Naive thymus-derived CD8-positive, alpha-beta T cell (primary cell): ENCODE measurements at places on chromosomes 1 and 21. TPM values are rescaled to one million over a fixed set of nuclear protein-coding genes. Genes with fewer than 3 reads are reported as not detected.
A peak's percentile ranks its signal among the peaks of the same experiment; 100 is the strongest.

- H3K4me3 ChIP-seq = no peak overlapping the region
- no peaks in the 10 kb centered on the region for H3K27me3 ChIP-seq
- no peak overlapping the region for H3K27ac ChIP-seq
- peaks cover 3% of the 10 kb centered on the region for H3K36me3 ChIP-seq
These were observed 69.6 kb downstream of the SDCCAG8 start for GRCh38 chr1:243325305-243325890.

DNA sequence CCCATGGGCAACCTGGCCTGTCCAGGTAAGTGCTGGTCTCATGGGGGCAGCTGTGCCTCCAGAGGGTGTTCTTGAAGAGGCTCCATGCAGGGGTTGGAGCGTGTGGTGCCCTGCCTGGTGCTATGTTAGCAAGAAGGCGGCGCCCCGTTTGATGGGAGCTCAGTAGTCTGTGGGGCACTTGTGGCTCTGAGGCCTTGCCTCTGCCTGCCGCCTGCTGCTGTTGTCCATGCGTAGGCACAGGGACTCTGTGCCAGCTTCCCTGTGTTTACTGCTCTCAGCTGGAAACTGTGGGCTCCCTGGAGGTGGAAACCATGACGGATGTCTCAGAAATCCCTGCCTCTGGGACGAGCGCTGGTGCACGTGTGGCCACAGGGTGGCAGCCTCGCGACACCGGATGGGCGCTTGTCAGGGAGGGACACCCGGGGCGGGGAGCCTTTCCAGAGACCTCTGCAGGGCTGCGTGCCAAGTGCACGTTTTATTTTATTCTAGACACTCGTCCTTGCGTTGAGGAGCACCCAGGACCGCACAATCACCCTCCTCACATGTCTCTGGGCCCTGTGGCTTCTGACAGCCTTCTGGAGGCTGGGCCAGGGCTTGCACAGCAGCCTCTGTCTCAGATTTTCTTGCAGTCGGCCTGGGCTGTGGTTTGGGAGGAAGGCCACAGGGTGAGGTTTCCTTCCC is 27.1 kb downstream of the SNAP47 start:
- H3K4me3 ChIP-seq = peak overlapping the region; percentile 77
- DNase-seq = peak; percentile 80
- H3K27ac ChIP-seq = peak overlapping the region; percentile 76
- H3K36me3 ChIP-seq = no peaks in the 10 kb centered on the region
- no peaks in the 10 kb centered on the region for H3K27me3 ChIP-seq

GRCh38 chr1:31033598-31033997 is 31.9 kb downstream of the PUM1 start:
- no peaks in the 10 kb centered on the region for H3K27me3 ChIP-seq
- H3K4me1 ChIP-seq = peaks cover 91% of the 10 kb centered on the region
- H3K27ac ChIP-seq = no peak overlapping the region
- H3K4me3 ChIP-seq = no peak overlapping the region
- no peaks in the 10 kb centered on the region for H3K36me3 ChIP-seq

GRCh38 chr1:45971922-45972531 is 160.4 kb downstream of the PIK3R3 start:
- no peak overlapping the region for H3K27ac ChIP-seq
- H3K4me1 ChIP-seq = no peaks in the 10 kb centered on the region
- no peak overlapping the region for H3K4me3 ChIP-seq
- no peak for DNase-seq
- no peaks in the 10 kb centered on the region for H3K36me3 ChIP-seq
- no peaks in the 10 kb centered on the region for H3K27me3 ChIP-seq

- no peak for DNase-seq
- H3K4me3 ChIP-seq = no peak overlapping the region
- H3K27me3 ChIP-seq = no peaks in the 10 kb centered on the region
- H3K27ac ChIP-seq = no peak overlapping the region
- H3K36me3 ChIP-seq = peaks cover 12% of the 10 kb centered on the region
- H3K4me1 ChIP-seq = no peaks in the 10 kb centered on the region
These were observed 22.7 kb downstream of the PRKCZ start for GRCh38 chr1:2072891-2073290.

The GBP7 gene
- not detected for polyA plus RNA-seq
